NCI-H446 treated with DMSO at 0.1 percent for 48 hours (cell line): ENCODE measurements at places on chromosomes 7 and 10.
A peak's percentile ranks its signal among the peaks of the same experiment; 100 is the strongest.

DNA sequence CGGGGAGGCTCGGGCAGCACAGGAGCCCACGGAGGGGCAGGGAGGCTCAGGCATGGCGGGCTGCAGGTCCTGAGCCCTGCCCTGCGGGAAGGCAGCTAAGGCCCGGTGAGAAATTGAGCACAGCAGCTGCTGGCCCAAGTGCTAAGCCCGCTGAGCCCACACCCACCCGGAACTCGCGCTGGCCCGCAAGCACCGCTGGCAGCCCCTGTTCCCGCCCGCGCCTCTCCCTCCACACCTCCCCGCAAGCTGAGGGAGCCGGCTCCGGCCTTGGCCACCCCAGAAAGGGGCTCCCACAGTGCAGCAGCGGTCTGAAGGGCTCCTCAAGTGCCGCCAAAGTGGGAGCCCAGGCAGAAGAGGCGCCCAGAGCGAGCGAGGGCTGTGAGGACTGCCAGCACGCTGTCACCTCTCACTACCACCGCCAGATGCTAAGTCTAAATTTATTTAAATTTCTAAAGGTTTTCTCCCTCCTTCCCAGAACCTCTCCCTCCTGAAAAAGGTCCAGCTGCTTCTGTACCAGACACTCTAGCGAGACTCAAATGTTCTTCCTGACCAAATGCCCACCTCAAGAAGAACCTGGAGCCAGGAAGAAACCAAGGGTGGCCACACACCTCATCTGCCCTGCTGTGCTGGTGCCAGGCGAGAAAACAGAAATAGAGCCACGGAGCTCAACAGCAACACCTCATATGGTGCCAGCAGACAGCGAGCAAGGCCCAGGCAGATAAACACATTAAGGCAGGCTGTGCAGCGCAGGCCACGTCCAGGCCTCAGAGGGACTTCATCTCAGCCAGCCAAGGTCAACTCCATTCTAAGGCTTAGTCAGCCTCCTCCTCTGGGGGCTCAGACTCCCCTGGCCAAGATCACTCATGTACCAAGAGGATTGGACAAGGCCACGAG is 47.0 kb downstream of the KCNMA1 start:
- no peak for DNase-seq

GRCh38 chr7:128726059-128726736 is 13.0 kb upstream of the CALU start:
- DNase-seq = no peak

- no peak for DNase-seq
These were observed 555.7 kb downstream of the AUTS2 start for GRCh38 chr7:70153933-70154332.

DNA sequence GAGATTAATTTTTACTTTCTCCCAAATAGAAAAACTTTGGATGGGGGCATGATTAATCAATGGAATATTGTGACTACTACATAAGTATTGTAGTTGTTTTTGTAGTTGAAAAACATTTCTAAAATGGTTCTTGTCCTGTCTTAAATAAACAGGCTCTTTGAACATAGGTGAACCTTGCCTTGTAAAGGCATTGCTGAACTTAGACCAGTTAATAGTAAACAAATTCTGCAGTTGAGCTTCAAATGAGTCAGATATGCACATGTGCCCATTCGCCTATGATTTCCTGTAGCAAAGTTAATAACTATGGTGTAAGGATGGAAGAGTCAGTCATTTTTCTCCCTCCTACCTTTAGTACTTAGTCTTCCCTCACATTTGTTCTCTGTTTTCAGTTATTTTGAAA is 22.6 kb downstream of the CUTC start:
- DNase-seq = no peak

GRCh38 chr10:122249303-122249850 is 21.7 kb upstream of the BTBD16 start:
- DNase-seq = no peak

DNA sequence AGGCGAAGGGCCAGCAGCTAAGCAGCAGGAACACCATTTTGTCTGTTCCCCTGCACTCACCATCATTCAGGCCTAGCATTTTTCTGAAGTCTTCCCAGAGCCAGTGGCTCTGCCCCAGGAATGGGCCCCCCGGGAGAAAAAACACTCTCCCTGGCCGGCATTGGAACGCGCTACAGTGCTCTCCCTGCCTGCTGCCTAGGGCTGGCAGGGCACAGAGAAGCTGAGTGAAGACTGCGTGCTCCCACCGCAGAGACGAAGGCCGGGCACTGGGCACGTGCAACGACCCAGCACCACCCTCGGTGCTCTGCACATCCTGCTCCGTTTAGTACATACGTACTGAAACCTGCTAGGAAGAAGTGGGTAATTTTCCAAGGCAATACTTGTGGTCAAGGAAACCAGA is 34.4 kb downstream of the HSPA12A start:
- DNase-seq = no peak

DNA sequence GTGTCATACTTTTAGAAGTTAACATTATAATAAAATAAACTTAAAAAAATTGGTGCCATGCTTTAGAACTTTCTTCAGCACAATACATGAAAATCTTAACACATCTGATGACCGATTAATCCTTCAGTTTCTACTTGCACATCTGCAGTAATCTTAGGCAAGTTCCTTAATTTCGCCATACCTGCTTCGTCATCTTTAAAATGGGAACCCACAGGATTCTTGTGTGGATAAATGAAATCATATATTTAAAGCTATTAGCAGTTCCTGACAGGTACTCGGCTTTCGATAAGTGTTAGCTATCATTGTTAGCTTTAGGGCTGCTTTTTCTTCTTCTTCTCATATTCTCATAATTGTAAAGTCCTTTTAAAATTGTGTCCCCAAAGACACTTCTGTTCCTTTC is 907 bp upstream of the VPS50 start:
- DNase-seq = no peak

DNA sequence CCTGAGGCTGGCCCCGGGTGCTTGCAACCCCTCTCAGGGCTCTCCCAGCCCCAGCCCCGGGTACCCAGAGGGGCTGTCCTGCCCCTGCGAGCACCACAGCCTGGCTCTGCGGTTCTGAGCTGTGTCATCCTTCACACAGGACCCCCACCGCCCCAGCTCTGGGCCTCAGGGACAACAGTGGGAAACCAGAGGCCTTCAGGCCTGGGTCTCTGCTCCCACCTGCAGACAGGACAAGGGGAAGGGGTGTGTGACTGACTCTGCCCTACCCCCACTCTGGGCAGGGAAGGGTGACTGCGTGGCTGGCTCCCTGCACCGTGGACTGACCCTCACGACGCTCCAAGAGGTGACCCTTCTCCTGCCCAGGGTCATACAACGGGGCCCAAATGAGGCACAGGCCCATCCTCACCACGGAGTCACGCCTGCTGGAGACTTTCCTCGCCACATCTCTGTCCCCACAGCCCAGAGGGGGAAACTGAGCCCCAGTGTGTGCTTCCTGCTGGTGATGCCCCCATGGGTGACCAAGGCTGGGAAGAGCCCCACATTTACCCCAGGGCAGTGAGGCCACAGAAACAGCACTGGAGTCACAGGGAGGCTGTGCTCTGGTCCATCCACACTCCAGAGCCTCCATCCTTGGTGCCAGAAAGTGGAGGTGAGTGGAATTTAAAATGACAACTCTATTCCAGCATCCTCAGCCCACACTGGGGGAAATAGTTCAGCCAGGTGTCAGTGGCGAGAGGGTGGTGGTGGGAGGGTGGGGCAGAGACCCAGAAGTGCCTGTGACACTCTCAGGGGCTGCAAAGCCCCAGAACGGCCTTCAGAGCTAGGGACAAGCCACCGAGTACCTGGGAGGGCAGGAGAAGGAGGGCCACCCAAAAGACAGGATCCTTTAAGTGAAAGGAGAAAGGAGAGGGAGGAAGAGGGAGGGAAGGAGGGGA is 13.6 kb downstream of the CAMK2B start:
- no peak for DNase-seq

- no peak for DNase-seq
These were observed 55.1 kb upstream of the PTPN12 start for GRCh38 chr7:77482015-77482414.

DNA sequence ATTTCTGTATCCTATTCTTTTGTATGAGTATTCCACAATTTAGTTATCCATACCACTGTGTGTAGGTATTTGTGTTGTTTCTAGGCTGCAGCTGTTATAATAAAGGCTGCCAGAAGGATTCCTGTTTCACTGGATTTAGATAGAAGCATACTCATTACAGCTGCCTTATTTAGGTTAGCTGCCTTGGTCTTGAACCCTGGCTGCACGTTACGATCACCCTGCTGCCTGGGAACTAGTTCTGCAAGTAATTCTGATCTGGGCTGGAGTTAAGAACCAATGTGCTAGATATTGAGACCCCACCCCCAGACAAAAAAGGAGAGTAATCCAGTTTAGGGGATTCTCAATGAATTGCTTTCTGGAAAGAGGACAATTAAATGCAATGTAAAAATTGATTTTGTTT is 43.1 kb downstream of the CCDC71L start:
- DNase-seq = no peak

DNA sequence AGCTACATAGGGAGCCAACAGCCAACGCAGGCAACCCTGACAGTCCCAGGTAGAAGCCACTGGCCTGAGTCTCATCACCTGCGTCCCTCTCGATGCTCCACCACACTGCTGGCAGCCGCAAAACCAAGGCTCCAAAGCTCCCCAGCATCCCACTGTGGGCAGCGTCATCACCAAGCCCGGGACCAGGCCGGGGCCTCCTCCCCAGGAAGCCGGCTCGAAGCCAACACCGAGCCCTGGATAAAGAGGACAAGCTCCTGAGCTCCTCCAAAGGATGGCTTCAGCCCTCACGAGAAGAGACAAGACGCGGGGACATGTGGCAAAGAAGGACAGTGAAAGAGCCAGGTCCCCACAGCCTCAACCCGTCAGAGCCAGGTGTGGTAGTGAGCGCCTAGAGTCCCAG is 23.9 kb downstream of the PARD3 start:
- no peak for DNase-seq

- DNase-seq = no peak
These were observed 25.9 kb downstream of the HELLS start for GRCh38 chr10:94571528-94571927.

DNA sequence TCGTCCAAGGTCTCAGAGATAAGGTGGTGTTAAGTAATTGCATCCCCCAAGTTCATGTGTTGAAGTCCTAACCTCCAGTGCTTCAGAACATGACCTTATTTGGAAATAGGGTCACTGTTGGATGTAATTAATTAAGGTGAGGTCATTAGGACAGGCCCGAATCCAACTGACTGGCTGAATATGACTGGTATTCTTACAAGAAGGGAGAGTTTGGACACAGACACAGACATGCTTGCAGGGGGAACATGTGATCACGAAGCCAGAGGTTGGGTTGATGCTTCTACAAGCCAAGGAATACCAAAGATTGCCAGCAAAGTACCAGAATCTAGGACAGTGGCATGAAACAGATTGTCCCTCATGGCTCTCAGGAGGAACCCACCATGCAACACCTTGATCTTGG is 173.5 kb upstream of the LYZL2 start:
- DNase-seq = no peak

DNA sequence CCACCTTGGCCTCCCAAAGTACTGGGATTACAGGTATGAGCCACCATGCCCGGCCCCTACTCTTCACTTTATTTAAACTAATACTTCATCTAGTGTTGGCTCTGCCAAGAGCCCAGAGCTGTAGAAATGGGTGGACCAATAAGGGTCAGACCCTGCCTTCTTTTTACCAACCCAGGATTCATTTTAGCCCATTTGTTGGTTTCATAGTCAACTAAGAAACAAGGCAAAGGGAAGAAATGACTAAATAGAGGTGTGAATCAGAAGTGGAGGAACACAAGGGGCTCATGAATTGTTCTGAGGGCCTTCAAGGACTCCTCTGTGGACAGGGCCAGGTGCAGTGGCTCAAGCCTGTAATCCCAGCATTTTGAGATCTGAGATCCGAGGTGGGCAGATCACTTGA is 1.1 kb downstream of the ANKRD2 start:
- DNase-seq = no peak

- no peak for DNase-seq
These were observed 131.5 kb downstream of the ATE1 start for GRCh38 chr10:121796342-121796741.

- DNase-seq = peak; percentile 57
These were observed 17.6 kb upstream of the C10orf105 start for GRCh38 chr10:71737001-71737833.

- no peak for DNase-seq
These were observed 261.4 kb downstream of the ZMYND11 start for GRCh38 chr10:396535-397220.

DNA sequence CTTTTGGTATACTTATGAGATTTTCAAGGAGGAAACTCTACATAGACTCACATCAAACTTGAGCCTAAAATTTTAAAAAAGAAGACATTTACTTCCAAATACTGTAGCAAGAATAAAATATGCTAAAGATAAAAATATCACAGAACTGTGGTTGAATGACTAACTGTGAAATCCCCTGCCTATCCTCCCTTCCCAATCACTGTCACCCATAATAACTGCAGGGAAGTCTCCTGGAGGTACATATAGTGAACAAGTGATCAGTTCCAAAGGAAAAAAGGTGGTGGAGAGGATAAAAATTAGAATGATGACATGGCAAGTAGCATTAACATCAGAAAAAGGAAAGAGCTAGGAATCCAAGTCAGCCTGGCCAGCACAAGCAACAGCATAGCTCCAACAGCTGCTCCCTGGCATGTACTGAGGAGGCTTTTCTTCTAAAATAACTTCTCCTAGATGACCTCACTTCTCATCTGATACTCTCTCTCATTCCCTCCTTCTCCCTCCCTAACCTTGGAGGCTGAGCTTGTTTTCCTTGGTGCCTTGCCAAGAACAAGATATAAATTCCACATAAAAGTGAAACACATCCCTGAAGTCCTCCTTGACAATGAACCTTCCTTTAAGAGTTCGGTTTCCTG is 124.0 kb downstream of the IQUB start:
- no peak for DNase-seq

DNA sequence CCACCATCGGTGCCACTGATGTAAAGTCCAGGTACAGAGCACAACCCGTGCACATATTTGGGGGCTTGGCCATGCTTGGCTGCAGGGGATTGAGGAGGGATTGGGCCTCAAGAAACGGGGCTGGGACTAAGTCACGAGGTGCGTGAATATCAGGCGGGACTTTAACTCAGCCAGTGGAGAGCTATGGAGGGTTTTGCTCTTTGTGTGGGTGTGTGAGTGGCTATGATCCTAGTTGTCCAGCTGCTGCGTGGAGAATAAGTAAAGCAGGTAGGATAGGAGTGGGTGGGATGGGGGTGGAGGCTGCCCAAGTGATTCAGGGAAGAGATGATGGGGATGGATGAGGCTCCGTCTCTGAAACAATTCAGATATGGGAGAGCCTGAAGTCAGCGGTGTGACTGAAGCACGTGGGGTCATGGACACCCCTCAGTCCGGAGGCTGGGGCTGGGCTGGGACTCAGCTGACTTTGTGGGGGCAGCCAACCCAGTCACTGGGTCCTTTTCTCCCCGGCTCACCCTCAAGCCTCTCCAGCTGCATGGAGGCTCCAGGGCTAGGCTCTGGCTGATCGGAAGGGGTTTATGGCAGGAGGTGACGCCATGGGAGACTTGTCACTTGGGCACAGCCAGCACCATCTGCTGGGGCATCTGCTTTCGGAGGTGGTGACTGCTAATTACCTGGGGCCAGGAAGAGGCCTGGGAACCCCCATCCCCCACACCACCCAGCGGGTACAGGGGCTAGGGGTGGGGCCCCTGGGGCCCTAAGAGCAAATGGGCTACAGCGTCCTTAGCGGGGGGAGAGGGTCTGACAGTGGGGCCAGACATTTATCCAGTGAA is 1.7 kb upstream of the LFNG start:
- DNase-seq = no peak
